Smooth muscle cell of the pulmonary artery (primary cell): ENCODE measurements at places on chromosomes 16 and 17. TPM values are rescaled to one million over a fixed set of nuclear protein-coding genes. Genes with fewer than 3 reads are reported as not detected.

Gene ATP2C2
- total RNA-seq: not detected in 2 replicates

Gene ACSM5
- total RNA-seq: 0.13 TPM in 1 of 2 replicates, not detected in the other

Gene FBXO39
- total RNA-seq: 0.07 and 0.26 TPM in 2 replicates

Gene NAGS
- total RNA-seq: 1.0 and 2.7 TPM in 2 replicates

Gene YBX2
- 0.07 TPM in 1 of 2 replicates, not detected in the other for total RNA-seq

Gene GCGR
- not detected in 2 replicates for total RNA-seq

Gene VPS35
- total RNA-seq: 75.6 and 111 TPM in 2 replicates

Gene CRHR1
- total RNA-seq: not detected in 2 replicates

Gene KRTAP9-4
- not detected in 2 replicates for total RNA-seq

Gene TBC1D3G
- total RNA-seq: 0.07 TPM in 1 of 2 replicates, not detected in the other

Gene TMEM220
- 0.91 and 1.2 TPM in 2 replicates for total RNA-seq

Gene KRT28
- total RNA-seq: not detected in 2 replicates

Gene SLFN12
- total RNA-seq: 17.0 and 35.8 TPM in 2 replicates

Gene ASPA
- 0.07 and 1.2 TPM in 2 replicates for total RNA-seq

Gene SLC16A3
- 445 and 707 TPM in 2 replicates for total RNA-seq
